Activated B cell treated with CpG ODN at 0.5 μM for 24 hours (primary cell): ENCODE measurements at places on chromosomes 6 and 20.

GRCh38 chr6:99745651-99746050, 139.0 kb downstream of the PRDM13 start:
- DNase-seq, result no peak

DNA sequence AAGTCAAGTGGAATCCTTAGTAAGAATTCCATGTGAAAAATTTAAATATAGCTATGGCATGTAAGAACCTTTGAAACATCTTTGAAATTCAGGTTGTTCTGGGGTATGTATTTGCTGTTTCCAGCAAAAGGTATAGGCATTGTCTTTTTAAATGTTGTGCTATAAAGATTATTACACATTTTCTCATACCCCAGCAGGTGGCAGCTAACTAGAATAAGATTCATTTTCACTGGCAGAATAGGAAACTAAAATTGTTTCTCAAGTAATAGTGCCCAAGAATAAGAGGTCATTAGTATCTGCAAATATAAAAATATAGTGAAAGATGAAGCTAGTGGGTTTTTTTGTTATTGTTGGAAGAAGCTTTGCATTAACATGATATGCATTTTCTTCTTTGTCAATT, 1.8 kb downstream of the GRIK2 start:
- no peak for DNase-seq

DNA sequence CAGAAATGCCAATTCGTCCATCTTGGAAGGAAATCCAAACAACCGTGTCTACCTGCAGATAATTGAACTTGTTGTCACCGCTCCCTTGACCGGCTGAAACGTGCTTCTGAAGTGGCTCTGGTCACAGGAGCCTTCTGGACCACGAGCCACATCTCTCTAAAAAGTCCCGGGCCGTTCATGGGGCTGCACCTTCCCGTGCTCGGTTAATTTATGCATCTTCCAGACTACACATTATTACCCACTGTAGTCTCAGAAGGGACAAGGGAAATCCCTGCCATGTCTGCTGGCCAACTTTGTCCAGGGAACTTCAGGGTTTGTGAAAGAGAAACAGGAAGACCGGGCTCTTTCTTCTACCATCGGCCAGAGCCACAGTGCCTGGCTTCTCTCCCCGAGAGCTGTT, 63.4 kb upstream of the MPC1 start:
- no peak for DNase-seq

DNA sequence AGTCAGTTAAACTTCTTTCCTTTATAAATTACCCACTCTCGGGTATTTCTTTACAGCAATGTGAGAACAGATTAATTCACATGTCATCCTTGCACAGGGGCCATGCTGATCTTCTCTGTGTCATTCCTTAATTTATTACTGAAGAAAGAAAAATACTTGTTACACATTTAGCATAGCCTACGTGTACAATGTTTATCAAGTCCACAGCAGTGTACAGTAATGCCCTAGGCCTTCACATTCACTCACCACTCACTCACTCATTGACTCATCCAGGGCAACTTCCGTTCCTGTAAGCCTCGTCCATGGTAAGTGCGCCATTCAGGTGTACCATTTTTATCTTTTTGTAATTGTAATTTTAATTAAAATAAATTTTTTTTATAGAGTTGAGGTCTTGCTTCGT, 73.6 kb downstream of the RSPH3 start:
- no peak for DNase-seq

DNA sequence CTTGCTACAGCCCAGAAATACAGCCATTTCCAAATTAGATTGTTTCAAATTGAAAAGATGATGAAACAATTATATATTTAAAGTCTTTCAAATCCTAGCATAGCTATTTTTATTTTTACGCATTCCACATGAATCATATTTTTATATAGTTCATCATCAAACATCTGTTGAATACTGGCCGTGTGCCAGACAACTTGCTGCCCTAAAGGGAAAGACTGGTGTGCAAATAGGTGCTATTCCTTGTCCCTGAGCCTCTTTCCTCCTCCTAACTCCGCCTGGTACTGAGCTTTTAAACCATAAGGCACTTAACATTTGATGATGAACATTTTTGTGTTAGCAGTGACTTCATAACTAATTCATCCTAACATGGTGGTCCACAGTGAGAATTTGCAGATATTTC, 18.7 kb upstream of the PLCG1 start:
- no peak for DNase-seq

GRCh38 chr20:56702931-56703840, 74.1 kb downstream of the TFAP2C start:
- no peak for DNase-seq

DNA sequence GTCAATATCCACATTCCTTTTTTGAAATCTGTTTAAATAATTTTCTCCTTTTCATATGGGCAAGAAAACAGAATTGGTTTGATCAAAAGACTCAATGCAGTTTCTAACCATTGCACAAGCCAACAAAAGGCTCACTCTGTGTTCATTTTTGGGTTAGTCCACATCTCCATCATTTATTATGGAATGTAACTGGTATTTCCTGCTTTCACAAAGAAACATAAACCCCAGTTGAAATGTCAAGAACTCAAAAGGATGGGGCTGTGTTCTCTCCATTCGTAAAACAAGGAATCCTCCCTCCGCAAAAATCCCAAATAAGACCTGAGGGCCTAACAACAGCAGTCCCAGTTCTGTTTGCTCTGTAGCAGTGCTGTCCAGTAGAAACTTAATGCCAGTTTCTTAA, 420.9 kb downstream of the GJA1 start:
- no peak for DNase-seq

- DNase-seq, result no peak
These were observed 85.0 kb upstream of the HCRTR2 start for GRCh38 chr6:55089325-55089724.

DNA sequence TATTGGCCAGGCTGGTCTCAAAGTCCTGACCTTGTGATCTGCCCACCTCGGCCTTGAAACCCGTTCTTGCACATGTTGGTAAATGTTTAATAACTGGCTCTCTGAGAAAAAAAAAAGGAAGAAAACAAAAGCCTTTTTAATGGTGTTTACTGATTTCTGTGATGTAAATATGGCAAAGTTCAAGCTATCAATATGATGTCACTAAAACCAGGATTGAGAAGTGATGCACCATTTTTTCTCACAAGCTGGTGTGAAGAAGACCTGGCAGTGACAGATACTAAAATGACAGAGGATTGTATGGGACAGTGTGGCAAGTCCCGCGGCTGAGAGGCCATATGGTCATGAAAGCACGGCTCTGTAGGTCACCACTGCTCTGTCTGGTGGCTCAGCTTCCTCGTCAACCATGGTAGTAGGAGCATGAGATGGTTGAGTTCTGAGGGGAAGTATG, 196.3 kb upstream of the SUPT3H start:
- no peak for DNase-seq
